ENCODE measurements at places on chromosomes 6 and 20.
A peak's percentile ranks its signal among the peaks of the same experiment; 100 is the strongest.

DNA sequence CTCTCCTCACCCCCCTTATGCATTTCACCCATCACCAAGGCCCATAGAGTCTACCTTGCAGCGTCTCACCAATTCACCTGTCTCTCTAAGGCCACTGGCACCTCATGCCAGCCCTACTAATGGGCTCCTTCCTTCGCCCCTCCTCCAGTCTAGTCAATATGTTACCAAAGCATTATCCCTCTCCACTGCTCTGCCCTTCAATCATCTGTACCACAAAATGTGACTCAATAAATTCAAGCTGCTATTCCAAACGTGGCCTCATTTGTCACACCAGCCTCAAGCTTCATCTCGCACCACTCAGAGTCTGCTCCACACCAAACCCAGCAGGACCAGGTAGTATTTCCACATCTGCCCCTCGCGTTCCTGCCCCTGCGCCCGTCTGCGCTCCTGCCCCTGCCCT lies 21.8 kb upstream of the RPS6KA2 start:
- no peak for DNase-seq

GRCh38 chr6:16079354-16079753 lies 49.5 kb upstream of the MYLIP start:
- no peak for DNase-seq

DNA sequence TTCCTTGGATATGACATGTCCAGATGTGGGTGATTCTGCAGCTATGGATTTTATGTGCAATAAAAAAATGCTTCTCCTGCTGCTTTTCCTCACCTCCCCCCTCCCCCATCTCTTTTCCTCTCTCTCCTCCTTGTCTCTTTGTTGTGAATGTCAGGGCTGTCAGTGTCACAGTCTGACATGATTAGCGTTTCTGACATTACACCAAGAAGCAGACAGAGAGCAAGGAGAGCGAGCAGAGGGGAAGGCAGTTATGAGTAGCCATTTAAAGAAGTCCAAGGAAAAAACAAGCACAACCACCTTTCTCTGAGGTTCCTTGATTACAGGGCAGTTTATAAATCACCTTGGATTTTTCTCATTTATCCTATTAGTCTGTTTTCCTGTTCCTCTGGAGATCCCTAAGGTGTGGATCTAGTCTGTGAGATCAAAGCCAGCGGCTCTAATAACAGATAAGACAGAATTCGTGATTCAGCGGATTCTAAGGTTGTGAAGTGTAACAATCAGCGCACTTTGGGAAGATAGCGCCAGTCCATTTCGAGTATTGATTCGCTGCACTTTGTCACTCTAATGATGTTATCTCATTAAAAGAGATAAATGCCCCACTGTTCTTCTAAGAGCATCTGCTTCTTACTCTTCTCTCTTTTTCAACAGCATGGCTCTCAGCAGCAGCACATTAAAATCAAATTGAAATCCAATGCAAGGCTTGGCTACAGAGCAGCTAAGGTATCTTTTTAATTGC lies 101.4 kb downstream of the BACH2 start:
- DNase-seq = no peak

- DNase-seq = no peak
These were observed 87.1 kb upstream of the SYNDIG1 start for GRCh38 chr20:24382331-24382730.

- no peak for DNase-seq
These were observed 2.8 kb upstream of the CDH22 start for GRCh38 chr20:46311039-46311650.

GRCh38 chr20:63134201-63134612 lies 81.7 kb downstream of the YTHDF1 start:
- peak; percentile 55 for DNase-seq

DNA sequence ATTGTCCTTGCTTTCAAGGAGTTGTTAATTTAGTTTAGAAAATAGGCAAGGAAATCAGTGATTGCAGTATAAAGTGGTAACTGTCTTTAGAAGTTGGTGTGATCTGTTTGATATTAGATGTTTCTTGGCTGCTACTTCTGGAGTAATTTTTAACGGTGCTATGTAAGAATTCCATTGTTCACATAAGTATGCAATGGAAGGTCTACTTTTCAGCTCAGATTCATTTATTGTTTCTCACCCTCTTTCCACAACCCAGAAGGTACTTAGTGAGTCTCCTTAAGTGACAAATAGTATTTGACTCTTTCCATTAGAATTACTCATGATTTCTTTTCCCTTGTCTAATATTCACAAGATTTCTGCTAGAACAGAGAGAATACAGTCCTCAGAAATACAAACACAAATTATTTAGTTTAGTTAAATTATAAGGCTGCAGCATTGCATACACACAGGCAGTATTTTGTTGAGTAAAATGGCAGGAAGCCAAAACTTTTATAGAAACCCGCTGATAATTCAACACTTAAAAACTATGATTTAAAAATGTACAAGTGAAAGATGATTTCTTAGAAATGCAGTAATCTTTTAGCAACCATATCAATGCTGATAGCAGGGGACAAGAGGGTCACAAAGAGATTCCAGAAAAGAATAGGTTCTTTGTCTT lies 554.3 kb downstream of the CD109 start:
- no peak for DNase-seq

GRCh38 chr6:37971711-37972390 lies 152.3 kb downstream of the ZFAND3 start:
- no peak for DNase-seq

GRCh38 chr6:127096167-127096566 lies 22.3 kb upstream of the RSPO3 start:
- DNase-seq = no peak

DNA sequence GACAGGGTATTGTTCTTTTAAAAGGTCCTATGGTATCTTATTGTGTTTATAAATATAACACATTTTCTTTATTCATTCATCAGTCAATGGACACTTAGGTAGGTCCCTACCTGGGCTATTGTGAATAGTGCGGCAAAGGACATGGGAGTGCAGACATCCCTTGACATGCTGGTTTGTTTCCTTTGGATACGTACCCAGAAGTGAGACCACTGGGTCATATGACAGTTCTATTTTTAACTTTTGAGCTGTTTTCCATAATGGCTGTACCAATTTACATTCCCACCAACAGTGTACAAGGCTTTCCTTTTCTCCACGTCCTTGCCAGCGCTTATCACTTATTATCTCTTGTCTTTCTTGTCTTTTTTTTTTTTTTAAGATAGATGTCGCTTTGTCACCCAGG lies 627.5 kb downstream of the PRKN start:
- no peak for DNase-seq

DNA sequence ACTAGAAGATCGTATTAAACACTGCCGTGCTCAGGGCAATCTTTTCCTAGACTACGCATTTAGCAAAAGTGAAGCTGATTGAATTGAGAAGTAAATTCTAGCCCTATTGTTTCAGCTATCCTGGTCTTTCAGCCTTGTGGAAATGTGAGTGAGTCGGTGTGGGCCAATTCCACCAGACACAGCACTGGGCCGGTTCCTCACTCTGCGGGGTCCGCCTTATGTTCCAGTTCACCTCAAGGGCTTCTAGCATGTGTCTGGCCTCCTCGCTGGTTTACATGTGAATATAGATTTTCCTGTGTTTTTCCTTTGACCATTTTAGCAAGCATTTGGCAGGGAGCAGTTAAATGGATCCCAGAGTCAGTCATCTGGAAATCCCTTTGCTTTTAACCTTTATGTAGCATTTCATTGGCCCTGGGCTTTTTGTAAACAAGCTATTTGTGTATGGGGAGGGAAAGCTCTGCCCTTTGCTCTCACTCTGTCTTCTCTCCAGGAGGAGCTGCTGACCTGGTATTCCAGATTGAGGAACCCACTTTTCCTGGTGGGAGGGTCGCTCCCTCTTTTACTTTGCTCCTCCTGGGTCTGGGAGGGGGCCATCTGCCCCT lies 12.4 kb upstream of the GTSF1L start:
- DNase-seq = no peak

- DNase-seq = no peak
These were observed 61.1 kb upstream of the GATA5 start for GRCh38 chr20:62536871-62537401.

DNA sequence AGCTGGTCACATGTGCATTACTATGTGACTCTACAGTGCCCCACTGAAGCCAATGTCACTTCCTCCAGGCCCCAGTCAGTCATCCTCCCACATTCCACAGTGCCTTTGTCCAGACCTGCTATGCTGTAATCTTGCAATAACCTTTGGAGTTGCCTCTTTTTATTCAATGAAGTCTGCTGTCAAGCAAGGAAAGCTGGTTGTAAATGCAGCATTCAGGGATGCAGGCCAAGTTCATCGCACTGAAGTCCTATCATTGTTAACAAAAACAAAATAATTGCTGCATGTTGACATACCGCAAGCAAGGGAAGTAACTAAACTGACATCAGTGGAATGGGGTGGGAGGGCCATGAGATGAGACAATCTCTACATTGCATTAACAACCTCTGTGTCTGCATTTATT lies 131.2 kb upstream of the CDYL start:
- no peak for DNase-seq

DNA sequence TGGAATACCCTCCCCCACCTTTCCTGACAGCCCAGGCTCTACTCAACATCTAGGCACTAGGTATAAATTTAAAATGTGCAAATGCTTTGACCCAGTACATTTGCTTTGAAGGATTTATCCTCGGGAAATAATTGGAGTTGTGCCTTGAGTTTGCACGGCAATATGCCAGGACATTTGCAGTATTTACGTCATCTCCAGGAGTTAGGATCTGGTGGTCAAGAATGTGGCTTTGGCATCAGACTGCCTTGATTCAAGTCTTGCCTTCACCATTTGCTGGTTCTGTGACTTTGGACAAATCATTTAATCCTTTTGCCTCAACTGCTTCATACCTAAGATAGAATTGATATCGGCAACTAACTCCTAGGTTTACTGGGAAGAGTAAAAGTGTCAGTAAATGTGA lies 169.6 kb downstream of the PLCB1 start:
- no peak for DNase-seq

DNA sequence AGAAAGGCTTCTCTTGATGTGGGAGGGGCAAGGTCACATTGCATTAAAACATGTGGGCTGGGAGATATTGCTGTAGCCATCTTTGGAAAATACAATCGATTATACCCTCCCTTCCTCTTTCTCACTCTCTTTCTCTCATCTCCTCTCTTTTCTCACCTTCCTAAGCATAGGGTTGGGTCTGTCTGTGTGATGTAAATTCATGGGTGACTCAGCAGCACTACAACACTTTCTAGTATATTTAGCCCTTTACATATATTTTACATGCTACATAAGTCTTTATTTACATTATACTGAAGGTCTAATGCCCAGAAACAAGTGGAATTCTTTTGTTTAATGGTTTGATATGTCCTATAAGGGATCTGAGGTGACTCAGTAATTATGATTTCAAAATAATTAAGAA lies 634.8 kb upstream of the FLRT3 start:
- DNase-seq = no peak

DNA sequence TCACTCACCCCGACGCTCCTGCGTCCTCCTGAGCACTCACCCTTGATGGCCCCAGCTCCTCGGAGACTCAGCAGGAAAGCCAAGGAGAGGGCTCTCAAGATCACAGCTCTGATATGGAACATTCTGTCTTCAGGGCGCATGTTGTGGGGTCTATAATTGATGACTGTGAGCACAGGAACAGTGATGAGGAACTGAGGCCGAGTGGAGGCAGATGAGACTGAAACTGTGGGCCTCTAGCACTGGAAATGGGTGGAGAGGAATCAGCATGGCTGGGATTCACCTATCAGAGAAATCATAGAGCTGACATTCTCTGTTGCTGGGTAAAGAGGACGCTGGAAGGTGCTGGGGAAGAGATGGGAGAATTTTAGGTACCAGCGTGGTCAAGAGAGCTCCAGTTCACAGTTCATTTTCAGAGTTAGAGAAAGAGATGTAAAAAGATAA lies at the start of gene HLA-DPA1:
HLA-DPA1 (minus strand) TSS at position 219 of the 441 bp plus-strand sequence.
- peak; percentile 73 for DNase-seq

DNA sequence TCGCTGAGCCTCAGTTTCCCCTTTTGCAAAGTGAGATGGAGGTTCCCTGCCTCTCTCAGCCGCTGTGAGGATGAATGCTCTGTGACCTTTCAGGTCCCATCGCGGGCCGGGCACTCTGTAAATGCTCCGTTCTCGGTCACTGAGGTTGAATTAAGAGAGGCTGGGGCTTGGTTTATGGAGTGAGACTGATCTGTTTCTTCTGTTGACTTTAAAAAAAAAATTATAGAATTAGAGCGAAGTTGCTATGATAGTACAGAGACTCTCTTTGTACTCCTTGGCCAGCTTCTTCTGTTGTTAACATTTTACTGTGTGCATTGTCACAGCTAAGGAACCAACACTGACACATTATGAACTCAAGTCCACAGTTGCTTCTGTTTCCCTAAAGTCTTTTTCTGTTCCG lies 64.4 kb downstream of the ADNP start:
- DNase-seq = no peak

DNA sequence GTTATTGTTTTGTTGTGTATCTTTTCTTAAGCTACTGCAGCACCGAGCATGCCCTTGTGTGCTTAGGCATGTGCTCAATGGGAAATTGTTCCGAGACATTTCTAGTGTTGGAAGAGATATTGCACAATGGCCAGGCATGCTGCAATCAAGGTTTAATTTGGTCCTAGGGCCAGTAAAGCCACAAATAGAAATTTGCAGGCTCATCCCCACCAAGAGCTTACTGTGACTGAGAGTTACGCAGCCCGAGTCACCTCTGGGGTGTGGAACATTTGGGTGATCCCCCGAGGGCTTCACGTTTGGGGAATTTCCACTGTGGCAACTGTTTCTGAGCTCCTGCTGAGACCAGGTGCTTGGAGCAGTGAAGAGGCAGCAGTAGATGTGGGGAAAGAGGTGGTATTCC lies 65.8 kb downstream of the ADTRP start:
- peak; percentile 79 for DNase-seq

- DNase-seq = no peak
These were observed 129.6 kb upstream of the DOK5 start for GRCh38 chr20:54345821-54346220.

GRCh38 chr6:56278171-56278591 lies 30.8 kb upstream of the COL21A1 start:
- no peak for DNase-seq

GRCh38 chr6:111706841-111707391 lies 101.2 kb upstream of the TRAF3IP2 start:
- DNase-seq = no peak

- DNase-seq = no peak
These were observed 19.0 kb downstream of the ETV7 start for GRCh38 chr6:36368421-36368820.

DNA sequence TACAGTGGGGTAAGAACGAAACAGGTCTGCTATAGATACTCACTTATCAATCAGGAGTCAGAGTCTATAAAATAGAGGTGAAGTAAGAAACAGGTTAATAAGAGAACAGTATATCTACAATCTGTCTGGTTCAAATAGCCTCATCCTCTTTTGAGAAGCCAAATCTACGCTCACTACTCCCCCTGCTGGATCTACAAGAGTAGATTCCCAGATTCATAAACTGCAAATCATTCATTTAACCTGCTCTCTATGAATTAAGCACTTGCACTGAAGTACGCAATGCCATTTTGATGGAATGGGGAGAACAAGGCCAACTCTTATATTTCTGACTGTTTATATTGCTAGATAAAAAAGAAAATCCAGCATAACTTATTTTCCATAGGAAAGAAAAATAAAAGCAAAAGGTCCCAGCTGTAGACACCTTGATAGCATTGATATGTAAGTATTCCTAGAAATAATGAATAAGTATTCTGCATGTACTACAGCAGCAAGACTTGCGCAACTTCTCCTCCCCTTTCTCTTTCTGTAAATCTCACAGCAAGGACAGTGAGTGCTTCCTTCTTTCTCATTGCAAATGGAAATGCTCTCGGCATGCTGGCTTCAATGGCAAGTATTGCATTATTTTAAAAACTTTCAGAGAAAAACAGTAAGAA lies 92.3 kb downstream of the RFX6 start:
- no peak for DNase-seq
